ENCODE measurements at places on chromosomes 6 and 20. TPM values are rescaled to one million over a fixed set of nuclear protein-coding genes. Genes with fewer than 3 reads are reported as not detected.
A peak's percentile ranks its signal among the peaks of the same experiment; 100 is the strongest.

- DNase-seq: no peak
Observed at GRCh38 chr6:137167702-137168377, 5.6 kb downstream of the IL22RA2 start.

The TBC1D22B gene
- total RNA-seq: 36.4 TPM

DNA sequence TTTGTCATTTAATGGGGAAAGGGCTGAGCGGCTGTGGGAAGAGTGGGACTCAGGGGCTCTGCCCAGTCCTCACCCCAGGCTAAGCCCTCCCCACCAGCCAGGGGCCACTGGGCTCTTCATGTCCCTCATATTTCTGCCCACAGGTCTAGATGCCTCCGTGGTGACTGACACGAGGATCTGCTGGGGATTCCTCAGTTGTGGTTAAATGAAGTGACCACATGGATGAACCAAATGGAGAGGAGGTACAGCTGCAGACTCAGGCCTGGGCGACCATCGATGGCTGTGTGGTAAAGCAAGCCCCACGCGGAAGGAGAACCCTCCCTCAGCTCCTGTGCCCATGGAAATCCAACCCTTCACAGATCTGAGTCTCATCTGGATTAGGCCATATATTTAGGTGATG lies 29.4 kb downstream of the RAET1L start:
- no peak for DNase-seq

DNA sequence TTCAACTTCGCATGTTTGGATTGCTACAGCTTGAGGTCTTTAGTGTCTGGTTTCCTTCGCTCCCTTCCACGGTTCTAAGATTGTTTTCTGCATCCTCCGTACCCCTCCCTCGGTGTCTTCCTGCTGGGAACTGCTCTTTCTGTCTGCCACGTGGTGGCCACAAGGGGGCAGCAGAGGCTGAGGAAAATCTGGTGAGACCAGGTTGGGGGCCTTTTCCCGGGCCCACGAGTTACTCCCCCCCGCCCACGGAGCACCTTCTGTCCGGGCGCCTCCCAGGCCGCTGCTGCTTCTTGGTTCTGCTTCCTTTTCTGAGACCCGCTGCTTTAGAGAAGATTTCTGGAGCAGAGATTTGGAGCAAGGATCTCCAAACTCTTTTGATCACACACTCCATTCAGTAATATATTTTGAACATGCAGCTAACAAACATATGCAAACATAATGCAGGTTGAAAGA lies 21.1 kb upstream of the NOTCH4 start:
- DNase-seq: peak; percentile 90

DNA sequence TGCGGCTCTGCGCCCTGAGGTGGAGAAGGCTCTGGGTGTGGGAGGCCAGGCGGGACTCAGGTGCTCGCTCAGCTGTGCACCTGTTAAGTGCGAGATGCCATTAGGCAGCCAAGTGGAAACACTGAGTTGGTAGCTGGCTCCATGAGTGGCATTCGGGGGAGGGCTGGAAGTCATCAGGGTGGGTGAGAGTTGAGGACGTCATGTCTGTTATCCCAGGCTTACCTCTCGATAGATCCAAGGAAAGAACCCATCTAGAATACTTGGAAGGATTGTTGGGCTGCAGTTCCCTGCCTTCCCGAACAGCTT lies 41.3 kb downstream of the TAF8 start:
- DNase-seq: no peak

DNA sequence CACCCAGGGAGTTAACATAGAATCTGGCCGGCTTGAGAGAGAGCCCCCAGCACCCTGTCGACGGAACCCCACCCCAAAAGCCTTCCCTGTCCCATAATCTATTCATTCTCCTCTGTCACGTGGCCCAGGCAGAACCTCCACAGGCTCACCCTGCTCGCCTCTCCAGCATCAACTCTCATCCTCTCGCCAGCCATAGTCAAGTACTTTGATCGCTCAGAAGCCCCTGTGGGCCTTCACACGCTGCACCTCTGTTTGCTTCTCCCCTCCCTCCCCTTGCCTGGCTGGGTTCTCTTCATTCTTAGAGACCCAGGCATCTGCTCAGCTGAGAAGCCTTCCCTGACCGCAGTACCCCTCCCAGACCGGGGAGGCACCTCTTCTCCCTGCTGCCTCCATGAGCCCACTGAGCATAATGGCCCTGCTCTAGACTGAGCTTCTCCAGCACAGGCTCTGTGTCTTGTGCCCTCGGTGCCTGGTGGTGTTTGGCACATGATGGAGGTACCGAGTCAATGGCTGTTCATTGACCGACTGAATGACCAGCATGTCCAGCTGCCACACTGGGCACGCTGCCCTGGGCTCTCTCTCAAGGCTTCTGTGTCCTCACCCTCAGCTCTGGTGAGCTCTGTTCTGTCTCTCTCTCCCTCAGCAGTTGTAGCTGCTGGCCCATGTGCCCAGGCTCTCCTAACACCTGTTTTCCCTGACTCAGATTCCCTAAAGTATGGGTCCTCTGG lies 33.7 kb downstream of the PKIG start:
- no peak for DNase-seq

The TP53INP2 gene
- total RNA-seq: 59.9 TPM

GRCh38 chr6:107740496-107741190 lies 83.5 kb downstream of the SCML4 start:
- DNase-seq: no peak

The NRN1 gene
- 0.31 TPM for total RNA-seq

The MICAL1 gene
- total RNA-seq: 50.3 TPM

GRCh38 chr20:5270603-5271002 lies 46.2 kb downstream of the PROKR2 start:
- DNase-seq: no peak

GRCh38 chr6:37072526-37072925 lies 67.1 kb downstream of the FGD2 start:
- no peak for DNase-seq

The PABPC1L gene
- total RNA-seq: 71.7 TPM

DNA sequence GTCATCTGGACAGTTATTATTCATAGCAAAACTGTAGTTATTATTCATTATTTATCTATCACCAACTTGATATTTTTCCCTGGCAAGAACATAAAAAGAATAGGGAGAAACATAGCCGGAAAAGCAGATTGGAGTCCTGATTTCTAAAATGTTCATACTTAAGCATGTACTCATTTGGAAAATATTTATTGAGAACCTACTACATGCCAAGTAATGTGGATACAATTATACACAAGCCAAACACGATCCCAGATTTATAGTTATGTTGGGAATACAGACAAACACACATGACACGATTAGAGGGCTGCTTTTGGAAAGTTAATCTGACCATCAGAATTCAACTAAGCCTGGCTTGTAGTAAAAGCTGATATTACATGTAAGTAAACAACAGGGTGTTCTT lies 30.7 kb downstream of the ARHGAP18 start:
- DNase-seq: no peak

DNA sequence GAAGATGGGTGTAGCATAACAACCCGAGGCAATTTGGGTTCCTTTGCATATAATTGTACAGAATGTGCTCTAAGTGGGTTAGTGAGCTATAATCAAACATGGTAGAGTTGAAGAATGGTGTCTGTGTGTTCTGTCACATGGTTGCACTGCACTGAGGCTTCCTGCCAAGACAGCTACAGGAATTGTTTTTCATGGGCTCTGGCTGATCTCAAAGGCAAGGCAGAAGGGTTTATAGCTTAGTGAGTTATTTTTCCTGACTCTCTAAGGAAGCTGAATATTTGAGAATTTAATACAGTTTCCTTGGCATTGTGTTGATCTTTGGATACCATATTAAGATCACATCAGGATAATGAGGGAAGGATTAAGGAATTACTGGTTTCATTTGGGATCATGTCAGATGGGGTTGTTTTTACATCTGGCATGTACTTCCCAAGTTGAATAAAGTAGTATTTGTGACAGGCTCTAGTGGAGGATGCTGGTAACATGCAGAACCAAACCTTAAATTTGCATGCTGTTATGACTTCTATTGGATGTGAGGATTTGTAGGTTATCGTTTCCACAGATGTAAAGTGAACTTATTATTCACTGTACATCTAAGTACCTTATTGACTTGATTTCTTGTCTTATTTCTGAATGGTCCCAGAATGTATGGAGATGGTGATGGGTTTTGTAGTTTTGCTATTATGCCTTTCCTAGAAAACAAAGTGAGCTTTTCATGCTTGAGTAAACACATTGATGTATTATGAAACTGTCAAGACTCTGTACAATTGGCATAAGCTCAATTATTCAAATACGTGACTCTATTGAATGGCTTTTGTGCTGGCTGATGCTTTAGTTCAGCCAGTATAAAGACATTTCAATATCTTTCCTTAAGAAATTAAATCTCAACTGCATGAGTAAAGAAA lies 43.3 kb downstream of the LRRC1 start:
- peak; percentile 46 for DNase-seq

The AFG1L gene
- total RNA-seq: 11.7 TPM

The CLPSL1 gene
- not detected for total RNA-seq

DNA sequence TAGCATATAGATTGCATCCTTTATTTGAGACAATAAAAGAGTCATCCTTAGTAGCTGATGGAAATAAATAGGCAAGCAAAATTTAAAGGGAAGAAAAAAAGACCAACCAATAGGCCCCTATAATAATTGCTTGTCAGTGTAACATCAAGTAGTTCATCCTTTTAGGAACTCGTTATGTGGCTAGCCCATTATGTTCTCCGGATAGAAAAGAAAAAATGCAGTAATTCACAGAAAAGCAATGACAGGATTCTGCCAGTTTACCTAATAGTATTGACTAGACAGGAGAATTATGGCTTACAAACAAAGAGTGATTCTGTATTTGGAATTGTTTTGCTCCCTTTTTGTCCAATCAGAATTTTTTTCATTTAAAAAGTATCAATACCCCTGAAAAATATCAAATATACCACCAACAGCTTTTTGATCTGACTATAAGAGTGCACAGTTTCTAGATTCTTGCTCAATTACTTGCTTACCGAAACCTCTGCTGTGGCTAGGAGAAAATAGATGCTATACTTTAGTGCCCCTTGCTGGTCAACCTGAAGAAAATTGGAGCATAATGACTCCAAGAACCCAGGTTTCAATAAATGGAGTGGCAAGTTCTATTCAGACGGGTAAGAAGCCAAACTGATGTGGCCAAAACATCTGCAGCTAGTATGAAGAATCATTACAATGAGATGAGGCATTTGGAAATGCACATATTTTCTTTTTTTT lies 91.5 kb upstream of the SASH1 start:
- no peak for DNase-seq

DNA sequence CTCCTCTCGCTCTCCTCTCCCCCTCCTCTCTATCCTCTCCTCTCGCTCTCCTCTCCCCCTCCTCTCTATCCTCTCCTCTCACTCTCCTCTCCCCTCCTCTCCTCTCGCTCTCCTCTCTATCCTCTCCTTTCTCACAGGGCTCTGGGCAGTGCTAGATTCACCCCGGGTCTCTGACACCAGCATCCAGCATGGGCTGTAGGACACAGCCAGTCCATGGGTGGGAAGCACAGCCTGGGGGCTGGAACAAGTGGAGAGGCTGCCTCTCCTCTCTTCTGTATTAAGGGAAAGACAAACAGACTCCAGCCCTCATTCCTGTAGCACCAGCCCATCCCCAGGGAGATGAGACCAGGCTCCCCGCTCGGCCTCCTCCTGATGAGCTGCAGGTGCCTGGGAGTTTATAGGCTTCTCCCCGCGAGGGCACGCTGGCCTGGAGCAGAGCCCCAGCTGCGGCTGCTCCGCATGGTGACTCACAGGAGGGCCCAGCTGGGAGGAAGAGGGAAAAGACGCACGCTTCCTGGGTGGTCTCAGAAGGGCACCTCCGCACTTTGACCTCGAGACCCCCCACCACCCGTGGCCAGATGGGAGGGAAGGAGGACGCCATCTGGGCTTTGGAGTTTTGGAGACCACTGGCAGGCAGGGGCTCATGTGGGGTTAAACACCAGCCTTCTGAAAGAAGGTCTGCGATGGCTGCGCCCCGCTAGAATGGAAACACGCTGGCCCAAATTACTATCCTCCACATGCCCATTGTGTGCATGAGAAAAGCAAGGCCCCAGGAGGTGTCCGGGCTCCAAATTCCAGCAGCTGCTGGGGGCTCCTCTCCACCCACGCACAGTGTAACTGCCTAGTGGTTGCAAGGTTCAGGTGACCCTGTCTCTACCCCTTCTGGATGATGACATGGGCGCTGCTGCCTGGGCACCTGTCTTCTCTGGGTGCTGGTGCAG lies 68.0 kb downstream of the BMP7 start:
- DNase-seq: no peak

The ANGPT4 gene
- 0.56 TPM for total RNA-seq

DNA sequence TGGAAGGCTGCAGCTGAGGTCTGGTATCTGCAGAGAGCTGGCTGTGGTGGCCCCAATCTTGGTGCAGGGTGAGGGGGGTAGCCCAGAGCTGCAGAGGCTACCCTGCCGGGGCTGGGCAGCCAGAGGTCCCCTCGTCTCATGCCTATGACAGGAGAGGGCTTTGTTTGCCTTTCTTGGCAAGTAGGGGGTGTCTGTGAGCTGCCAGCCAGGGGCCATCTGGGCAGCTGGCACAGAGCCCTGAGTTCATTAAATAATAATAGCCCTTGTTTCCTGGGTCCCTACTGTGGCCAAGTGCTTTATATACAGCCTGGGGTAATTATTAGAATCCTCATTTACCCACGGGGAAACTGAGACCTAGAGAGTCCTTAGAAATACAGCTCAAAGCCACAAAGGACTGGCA lies 66.6 kb downstream of the EZR start:
- no peak for DNase-seq

The PBOV1 gene
- total RNA-seq: not detected

DNA sequence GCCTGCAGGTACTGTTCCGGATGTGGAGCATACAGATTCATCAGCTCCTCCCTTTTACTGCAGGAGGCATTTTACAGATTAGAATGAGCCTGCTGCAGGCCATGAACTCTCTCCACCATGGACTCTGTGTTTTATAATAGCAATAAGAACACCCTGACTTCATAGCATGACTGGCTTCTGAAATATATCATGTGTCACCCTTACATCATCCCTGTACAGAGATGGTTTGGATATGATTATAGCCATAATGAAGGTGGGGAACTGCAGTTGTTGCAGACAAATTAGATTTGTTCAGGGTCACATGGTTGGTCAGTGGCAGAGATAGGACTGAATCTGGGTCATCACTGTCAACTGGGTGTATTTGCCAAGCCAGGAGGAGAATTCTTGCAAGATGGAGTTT lies 100.7 kb downstream of the FOXO3 start:
- DNase-seq: no peak

The OR12D3 gene
- 0.19 TPM for total RNA-seq

The ETV7 gene
- total RNA-seq: 0.68 TPM

DNA sequence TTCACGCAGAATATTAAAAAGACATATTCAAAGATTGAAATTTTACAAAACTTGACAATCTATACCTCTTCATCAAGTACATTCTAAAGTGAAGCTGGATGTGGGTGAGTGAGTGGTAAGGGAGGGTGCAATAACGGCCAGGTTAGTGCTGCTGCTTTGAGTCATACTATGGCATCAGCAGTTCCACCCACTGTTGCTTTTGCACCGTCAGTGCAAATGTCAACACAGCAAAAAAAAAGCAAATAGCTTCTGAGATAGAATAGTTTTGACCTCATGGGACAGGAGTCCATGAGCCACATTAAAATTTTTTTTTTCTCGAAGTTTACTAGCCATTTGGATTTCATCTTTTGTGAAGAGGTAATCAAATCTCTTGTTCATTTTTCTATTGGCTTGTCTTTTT lies 31.8 kb downstream of the PSMF1 start:
- DNase-seq: no peak

The KLHDC3 gene
- 207 TPM for total RNA-seq
